ENCODE measurements at places on chromosomes 3 and 15.

- no peak for DNase-seq
These were observed 67.8 kb upstream of the PPP2R3A start for GRCh38 chr3:135897715-135898114.

GRCh38 chr3:182220013-182220412 is 508.3 kb downstream of the SOX2 start:
- no peak for DNase-seq

DNA sequence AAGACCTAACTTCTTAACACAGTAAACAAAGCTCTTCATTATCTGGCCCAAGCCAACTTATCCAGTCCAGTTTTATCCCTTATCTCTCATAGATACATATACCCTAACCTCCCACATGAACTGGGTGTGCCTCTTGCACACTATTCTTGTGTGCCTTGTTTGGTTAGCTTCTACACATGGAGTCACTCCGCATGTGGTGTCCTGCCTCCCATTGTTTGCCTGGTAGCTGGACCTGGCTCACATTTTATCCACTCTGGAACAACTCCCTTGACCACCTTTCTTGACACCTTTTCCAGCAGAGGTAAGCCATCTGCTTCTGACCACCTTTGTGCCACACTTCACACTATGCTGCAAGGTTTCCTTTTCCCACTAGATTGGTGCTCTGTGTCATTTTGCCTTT is 15.2 kb downstream of the TIPARP start:
- no peak for DNase-seq

DNA sequence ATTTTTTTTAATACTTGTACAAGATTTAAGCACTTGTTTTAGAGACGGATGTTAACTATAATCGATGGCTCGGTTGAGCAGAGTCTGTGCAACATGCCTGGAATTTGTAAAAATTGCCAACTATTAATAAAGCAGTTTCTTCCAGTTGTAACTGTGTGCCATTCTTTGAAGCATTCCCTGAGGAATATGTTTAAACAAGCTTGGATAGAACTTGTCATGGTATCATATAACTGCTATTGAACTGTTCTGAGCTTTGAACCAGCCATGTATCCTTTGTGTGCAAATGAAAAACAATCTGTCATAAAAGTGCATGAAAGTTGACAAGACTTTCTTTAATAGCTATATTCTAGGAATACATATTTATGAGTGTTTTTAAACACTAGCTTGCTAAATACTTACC is 45.8 kb upstream of the UBE2E2 start:
- DNase-seq, result no peak

DNA sequence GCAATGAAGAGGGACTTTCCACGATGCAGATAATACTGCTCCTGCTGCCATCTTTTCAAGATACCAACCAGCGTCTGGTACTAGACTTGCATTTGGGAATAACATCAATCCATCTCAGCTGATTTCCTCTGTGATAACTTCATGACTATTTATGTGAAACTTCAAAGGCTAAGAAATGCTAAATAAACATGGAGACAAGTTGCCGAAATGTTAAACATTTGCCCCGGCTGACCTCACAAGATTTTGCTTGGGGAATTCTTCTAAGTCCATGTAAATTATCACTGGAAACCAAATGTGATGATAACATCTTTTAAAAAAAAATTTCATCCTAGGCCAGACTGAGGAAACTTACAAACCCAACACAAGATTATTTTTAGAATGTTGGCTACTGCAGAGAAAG is 185.8 kb upstream of the PRICKLE2 start:
- DNase-seq, result no peak

DNA sequence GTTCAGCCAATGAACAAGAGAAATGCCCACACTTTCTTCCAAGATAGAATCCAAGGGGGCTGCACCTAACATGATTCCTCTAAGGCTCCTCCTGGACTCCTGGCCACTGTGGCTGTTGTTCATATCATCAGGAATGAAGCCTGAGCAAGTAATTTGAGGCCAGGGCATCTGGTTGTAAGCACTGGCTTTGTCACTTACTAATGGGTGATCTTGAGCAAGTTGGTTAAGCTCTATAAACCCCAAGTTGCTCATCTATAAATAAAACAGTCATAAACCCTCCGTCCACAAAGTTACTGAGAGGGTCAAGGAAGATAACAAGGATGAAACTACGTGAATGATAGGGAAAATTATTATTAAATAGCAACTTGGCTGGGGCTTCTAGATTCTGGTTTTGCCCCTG is 58.3 kb downstream of the CDC25A start:
- no peak for DNase-seq

DNA sequence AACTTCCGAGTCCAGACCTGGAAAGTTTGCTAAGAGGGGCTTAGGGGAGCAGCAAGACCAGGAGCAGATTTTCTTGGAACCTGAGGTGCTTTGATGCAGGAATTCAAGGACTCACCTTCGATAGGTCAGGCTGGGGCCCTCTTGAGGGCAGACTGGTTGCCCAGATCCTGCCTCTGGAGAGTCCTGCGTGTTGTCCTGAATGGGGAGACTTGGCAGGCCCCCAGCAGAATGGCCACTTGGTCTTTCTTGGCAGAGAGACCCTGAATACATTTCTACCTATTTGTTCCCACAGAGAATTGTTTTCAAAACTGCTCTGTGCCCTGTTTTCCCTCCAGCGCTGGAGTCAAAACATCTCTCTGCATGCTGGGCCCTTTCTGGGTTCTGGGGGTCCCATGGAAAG is 4.2 kb downstream of the KLF13 start:
- peak; percentile 26 for DNase-seq

GRCh38 chr15:94269954-94270353 is 38.6 kb downstream of the MCTP2 start:
- no peak for DNase-seq

GRCh38 chr3:102225407-102226132 is 209.2 kb upstream of the ZPLD1 start:
- DNase-seq, result no peak

GRCh38 chr3:61250784-61251173 is 473 bp downstream of the FHIT start:
- no peak for DNase-seq

DNA sequence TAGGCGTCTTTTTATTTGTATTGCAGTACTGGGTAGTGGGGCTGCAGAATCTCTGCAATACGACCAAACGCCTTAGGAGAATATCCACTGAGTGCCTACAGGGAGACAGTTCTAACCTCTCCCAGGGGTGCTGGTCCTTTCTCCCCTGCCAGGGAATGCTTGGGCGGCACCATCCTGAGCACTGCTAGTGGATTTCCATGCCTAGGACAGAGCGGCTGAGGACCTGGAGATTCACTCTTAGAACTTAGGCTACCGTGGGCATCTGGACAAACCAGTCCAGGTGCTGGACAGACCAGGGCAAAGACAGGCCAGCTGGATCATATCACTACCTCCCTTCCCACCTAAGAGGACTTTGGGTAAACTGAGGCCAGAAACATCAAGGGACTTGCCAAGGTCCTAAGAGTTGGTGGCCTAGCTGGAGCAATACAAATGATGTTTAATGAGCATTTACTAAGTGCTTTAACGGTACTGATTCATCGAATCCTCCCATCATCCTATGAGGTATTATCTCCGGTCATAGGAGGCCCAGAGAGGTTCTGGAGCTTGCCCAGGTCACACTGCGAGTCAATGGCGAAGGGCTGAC is 902 bp downstream of the TMEM44 start:
- DNase-seq, result no peak

DNA sequence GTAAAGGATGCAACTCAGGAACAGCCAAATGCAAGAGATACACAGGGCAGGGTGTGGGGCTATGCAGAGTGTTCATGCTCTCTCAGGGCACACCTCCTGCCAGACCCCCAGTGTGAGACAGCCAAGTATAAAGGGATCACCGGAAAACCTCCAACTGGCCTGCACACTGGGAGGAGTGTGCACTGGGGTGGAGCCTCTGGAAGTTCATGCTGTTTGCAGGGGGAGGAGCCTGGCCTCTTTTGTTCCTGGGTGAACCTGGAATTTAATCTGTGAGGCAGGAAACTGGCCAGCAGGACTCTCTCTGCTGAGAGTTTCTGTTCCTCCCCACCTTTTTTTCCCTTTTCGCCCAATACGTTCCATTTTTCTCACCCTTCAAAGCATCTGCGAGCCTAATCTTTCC is 204.1 kb downstream of the WNT5A start:
- DNase-seq, result no peak

GRCh38 chr3:96731031-96731430 is 83.4 kb upstream of the EPHA6 start:
- DNase-seq, result no peak

- DNase-seq, result no peak
These were observed 37.3 kb downstream of the ADIPOQ start for GRCh38 chr3:186879781-186880180.

- no peak for DNase-seq
These were observed 13.2 kb downstream of the LINS1 start for GRCh38 chr15:100588638-100589242.

GRCh38 chr3:148820361-148821245 is 7.0 kb upstream of the CPB1 start:
- DNase-seq, result no peak

DNA sequence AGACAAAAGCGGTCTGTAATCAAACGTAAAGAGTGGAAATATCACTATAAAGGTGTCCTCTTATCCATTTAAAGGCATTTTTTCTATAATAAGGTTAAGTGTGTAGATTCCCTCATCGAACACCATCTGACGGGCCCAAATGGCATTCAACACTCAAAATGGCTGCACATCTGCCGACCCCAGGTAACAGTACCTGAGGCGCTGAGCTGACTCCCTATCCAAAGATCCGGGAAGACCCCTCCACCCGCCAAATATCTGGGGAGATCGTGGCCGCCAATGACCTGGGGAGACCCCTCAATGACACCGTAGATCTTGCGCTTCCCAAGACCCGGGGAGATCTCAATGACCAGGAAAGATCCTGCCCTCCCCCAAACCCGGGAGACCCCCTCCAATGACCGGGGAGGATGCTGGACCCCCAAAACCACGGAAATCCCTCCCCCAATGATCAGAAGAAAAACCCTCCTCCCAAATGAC is 476 bp downstream of the IP6K2 start:
- no peak for DNase-seq

- DNase-seq, result no peak
These were observed 49.2 kb downstream of the MBNL1 start for GRCh38 chr3:152317956-152318355.

GRCh38 chr3:22746221-22746620 is 456.9 kb upstream of the UBE2E2 start:
- no peak for DNase-seq

- no peak for DNase-seq
These were observed 201.1 kb upstream of the ADAMTS9 start for GRCh38 chr3:64888840-64889392.

GRCh38 chr15:59699810-59700431 is 10.8 kb upstream of the BNIP2 start:
- no peak for DNase-seq

DNA sequence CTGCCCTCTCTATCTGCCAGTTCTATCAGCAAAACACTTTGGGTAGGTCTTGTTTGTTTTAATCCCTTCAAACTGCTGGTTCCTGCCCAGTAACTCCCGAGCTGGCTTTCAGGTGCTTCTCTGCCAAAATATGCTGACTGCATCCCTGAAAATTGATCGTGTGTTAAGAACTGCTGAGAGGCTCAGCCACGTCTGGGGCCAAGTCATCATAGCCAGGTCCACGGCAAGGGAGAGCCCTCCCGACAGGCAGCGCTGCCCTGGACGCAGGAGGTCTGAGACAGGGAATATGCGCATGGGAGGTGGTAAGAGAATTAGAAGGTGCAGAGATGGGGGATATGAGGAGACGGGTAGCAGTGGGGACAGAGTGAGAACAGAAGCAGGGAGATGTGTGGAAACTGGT is 179.7 kb upstream of the TOPAZ1 start:
- DNase-seq, result no peak

- DNase-seq, result no peak
These were observed 16.6 kb downstream of the CRYBG3 start for GRCh38 chr3:97838393-97838792.

DNA sequence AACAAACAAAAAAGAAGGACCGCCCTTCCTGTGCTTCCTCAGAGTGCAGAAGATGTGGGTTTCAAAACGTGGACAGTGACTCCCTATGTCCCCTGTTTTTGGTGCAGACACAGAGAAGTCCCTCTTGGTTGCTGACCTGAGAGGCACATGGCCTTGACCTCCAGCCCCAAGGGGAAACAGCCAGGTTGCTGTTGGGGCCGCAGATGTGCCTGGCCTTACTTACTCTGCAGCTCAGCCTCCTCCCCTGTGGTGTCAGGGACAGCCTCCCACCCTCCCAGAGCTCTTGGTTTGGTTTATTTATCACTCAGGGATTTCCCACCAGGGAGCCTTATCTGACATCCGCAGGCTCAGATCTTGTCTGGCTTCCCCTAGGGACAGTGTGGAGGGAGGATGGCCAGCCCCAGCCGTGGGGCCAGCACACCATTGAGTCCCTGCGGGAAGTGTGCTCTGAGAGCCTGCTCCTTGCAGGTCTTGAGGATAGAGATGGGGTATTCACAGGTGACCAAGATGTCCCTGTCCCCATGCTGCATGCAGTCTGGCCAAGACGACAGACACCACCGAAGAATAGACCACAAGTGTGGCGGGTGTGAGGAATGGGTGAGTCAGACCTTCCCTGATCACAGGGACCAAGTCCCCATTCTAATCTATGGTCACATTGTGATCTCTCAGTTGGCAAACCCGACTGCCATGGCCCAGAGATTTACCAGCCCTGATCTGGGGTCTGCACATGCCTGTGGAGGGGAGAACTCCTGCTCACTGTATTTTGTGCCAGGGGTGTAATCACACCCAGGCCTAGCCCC is 134.3 kb upstream of the ABHD17C start:
- DNase-seq, result no peak

DNA sequence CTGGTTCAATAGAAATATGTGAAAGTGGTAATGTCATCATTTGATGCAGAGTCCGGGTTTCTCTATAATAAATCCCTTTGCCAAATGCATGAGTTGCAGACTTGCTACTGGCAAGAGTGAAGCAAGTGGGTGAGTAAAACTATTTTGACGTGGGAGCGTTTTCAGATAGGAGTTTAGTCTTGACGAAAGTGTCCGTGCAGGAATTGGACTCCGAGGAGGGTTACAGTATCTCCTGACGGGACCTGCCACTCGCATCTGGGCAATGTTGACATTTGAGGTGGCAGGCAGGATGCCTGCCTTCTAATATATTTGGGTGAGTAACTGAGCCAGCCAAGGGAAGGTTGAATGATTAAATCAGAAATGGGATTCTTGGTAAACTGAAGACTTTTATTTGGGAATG is 16.0 kb downstream of the CDV3 start:
- no peak for DNase-seq

- DNase-seq, result no peak
These were observed 31.7 kb downstream of the CCDC14 start for GRCh38 chr3:123929325-123929724.

- no peak for DNase-seq
These were observed 7.8 kb downstream of the CCDC80 start for GRCh38 chr3:112633191-112633590.

DNA sequence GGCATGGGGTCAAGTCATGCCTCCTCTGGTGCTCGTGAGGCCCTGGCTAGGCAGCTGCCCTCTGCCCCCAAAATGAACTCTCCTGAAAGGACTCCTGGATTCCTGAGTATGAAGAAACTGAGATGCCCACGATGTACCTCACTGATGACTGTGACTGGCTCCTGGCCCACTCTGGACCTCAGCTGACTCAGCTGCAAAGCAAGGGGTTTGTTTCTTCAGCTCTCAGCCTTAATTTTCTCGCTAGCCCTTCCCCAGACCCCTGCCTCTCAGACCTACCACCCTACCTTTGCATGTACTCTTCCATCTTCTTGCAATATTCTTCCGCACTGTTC is 5.2 kb upstream of the GNAI2 start:
- no peak for DNase-seq

Data from hypothalamus (tissue), 51 donors.